ENCODE measurements at places on chromosomes 2 and 18. TPM values are rescaled to one million over a fixed set of nuclear protein-coding genes. Genes with fewer than 3 reads are reported as not detected.
A peak's percentile ranks its signal among the peaks of the same experiment; 100 is the strongest.

YPEL5 gene
- total RNA-seq, result 129 TPM

DNA sequence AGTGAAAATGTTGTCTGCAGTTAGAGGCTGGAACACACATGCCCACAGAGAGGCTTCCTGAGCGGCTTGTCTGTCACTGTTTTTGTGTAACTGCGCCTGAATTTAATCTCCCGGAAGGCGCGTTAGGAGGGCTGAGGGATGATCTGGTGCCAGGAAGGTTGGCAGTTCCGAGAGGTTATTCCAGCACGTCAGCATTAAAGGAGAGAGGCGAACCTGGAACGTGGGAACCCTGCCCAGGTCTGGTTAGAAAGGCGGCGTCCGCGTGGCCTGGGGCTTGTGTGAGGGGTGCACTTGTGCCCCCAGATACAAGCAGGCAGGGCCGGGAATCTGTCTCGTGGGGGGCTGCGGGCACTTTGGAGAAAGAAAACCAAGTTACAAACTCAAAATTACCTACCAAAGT is 75.3 kb downstream of the NFATC1 start:
- DNase-seq, result no peak

CNTNAP5 gene
- total RNA-seq, result not detected

- no peak for DNase-seq
Measured at GRCh38 chr2:43233218-43234212, 7.1 kb upstream of the ZFP36L2 start.

- peak; percentile 93 for DNase-seq
Measured at GRCh38 chr2:234881413-234882241, 70.2 kb upstream of the SH3BP4 start.

NBEAL1 gene
- 88.8 TPM for total RNA-seq

SLC11A1 gene
- 5.8 TPM for total RNA-seq

DNA sequence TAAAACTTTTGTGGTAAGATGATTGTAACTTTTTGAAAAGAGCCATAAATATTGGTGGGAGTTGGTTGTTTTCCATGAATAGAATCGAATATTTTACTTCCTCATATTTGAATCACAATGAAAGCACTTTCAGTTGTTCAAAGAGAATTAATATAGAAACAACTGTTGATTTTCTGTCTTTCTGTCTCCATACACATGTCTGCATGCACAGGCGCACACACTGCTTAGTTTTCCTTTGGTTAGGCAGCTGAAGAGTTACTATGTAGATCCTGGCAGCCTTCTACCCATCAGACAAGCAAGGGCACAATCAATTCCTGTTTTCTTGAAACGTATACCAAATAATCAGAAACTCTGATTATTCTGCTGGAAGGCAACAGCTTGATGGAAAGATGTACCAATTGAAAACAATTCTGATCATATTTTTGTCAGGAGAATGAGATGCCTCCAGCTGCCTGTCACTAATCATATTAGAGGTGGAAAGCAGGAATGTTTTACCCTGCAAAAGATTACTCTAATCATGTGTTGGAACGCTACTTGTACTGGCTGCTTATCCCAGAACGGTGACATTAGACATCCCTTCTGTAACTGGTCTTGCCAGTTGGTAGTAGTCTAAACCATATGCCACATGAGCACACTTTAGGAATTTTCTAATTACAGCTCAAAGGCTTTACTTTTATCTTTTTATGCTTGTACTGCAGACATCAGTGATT is 24.0 kb downstream of the SPATS2L start:
- DNase-seq, result no peak

GRCh38 chr2:110997331-110998045 is 123.2 kb upstream of the BCL2L11 start:
- peak; percentile 81 for DNase-seq

DNA sequence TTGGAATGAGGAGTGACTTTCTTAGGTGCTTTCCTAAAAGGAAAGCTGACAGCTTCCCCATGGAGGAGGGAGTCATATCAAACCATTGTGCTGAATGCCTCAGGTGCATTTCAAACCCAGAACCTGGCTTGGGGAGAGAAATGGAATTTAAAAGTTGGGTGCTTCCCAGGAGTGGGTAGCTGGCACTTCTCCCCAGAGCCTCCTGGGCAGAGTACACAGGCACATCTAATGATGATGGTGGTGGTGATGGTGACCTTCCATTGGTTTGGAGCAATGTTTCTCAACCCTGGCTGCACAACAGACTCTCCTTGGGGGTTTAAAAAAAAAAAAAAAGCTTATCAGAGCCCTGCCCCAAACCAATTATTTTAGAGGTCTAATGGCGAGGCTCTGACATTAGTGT is 8.3 kb downstream of the FOSL2 start:
- no peak for DNase-seq

DNA sequence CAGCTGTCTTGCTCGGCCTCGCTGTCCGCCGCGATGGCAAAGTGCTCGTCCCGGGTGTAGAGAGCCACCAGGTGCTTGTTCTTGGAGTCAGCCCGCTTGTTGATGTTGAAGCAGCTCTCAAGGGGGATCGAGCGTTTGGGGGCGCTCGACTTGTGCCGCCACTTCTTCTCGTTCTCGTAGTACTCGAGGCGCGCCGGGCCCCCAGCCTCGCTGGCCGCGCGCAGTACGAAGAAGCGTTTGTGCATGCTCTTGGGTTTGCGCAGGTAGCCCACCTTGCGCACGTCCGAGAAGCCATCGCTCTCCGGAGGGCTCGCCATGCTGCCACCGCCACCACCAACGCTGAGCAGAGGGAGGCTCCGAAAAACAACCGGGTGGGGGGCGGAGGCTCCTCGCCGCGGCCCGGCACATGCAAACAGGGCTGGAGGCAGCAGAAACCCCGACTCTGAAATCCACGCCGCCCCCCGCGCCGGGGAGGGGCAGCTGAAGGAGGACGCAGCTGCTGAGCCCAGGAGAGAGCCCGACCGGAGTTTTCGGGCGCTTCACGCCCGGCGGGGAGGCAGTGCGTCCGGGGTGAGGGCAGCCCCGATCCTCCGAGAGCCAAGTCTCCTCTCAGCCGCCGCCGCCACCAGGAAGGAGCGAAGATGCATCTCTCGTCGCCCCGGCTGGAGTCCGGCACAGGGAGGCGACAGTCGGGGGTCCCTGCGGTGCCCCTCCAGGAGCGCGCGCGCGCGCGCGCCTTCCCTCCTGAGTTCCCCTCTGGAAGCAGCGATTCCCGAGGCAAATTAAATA is 1.0 kb downstream of the IRS1 start:
- DNase-seq, result peak; percentile 57

GRCh38 chr2:20138696-20139095 is 86.2 kb downstream of the SDC1 start:
- no peak for DNase-seq

GRCh38 chr2:112006076-112006410 is 49.0 kb upstream of the TMEM87B start:
- DNase-seq, result no peak

AMER3 gene
- 0.08 TPM for total RNA-seq

DNA sequence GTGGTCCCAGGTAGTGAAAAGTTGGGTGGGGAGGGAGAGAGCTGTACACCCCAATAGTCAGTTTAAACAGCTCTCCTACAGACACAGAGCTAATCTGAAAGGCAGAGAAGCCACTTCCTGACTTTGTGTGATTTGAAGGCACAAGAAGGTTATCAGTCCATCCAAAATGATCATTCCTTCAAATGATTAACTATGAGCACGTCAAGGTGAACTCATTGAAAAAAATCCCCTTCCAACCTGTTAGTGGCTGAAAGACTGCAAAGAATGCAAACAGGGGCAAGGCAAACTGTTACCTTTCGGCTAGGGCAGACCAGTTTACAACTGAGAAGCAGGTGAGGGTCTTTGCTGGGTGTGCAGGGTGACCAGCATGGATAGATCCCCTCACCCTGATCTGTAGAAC is 22.8 kb upstream of the APCDD1 start:
- DNase-seq, result no peak

DNA sequence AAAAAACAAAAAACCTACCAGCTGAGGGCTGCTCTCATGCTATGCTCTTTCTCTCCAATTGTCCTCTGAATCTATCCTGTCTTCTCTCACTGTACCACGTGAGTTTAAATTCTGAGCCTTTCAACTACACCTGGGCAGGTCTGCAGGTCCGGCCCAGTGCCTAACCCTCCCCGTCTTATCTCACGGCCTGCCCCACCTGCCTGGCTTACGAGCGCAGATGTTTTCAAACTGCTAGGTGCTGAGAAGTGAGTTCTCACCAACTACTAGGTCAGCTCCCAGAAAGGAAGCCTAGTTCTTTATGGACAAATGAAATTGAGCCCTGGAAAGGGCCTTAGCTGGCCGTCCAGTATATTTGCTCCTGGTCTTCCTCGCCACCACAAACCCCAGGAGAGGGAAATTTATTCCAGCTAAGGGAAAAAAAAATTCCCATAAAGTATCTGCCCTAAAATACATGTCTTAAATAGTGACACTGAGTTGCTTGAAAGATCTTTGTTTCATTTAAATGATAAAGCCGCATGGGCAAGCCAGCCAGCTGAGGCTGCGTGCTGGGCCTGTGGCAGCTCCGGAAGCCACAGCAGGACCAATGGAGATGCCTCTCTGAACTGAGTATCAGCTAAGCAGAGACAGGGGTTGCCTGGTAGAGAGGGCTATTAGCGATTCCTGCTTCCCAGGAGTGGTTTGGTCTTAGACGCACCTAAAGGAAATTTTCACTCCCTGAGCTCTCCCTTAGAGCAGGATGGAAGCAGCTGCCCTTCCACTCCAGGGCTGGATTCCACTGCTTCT is 92.5 kb upstream of the NCK2 start:
- no peak for DNase-seq

PRR30 gene
- total RNA-seq, result 0.67 TPM

- no peak for DNase-seq
Measured at GRCh38 chr18:7020995-7021777, 96.4 kb downstream of the LAMA1 start.

DNA sequence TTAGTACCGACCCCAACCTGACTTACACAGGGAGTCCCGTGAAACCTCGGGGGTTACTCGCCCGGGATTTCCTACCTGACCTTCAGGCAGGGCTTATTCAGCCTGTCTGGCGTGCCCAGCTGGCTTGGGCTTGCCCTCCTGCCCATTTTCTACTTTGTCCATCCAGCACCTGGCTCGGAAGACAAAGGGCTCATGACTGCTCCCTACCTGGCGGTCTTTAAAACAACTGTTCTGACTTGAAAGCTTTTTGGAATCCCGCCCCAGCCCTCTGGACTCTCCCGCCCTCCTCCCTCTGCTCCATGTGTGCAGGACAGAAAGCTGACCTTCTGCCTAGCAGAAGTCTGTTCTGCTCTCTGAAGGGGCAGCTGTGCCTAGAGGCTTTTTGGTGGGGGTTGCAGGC is 43.1 kb downstream of the ACKR3 start:
- peak; percentile 12 for DNase-seq

- no peak for DNase-seq
Measured at GRCh38 chr2:134155134-134155533, 98.7 kb upstream of the MGAT5 start.

SLC35G4 gene
- not detected for total RNA-seq

DNA sequence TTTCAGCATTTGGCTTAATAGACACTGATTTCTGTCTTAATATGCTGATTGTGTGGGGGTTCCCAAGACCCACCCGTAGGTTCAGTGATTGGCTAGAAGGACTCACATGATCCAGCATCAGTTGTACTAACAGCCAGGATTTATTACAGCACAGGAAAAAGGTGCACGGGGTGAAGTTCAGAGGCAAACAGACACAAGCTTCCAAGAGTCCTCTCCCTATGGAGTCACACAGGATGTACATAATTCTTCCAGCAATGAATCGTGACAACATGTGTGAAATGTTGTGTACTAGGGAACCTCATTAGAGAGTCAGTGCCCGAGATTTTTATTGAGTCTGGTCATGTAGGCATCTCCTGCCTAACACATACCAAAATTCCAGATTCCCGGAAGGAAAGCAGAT is 52.8 kb downstream of the GALNT1 start:
- no peak for DNase-seq

DNA sequence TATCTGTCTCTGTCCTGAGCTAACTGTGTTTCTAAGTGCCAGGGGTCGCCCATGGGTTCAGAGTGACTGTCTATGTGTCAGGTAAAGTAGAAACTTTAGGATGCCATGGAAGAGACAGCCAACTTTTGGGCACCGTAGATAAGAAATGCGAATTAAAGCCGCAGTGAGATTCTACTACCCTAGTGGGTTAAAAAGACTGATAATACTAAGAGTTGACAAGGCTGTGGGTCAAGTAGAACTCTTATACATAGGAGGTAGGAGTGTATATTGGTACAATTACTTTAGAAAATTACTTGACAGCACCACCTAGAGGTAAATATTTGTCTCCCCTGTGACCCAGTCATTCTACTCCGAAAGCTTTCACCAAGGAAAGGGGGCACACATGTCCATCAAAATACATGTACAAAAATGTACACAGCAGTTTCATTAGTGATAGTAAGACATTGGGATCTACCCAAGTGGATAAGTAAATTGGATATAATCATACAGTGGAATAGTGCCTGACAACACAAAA is 371.3 kb downstream of the SLC4A3 start:
- no peak for DNase-seq

CYP26B1 gene
- total RNA-seq, result 11.8 TPM

GRCh38 chr2:71777946-71778345 is 324.6 kb downstream of the DYSF start:
- DNase-seq, result no peak

CYP20A1 gene
- total RNA-seq, result 48.9 TPM

DNA sequence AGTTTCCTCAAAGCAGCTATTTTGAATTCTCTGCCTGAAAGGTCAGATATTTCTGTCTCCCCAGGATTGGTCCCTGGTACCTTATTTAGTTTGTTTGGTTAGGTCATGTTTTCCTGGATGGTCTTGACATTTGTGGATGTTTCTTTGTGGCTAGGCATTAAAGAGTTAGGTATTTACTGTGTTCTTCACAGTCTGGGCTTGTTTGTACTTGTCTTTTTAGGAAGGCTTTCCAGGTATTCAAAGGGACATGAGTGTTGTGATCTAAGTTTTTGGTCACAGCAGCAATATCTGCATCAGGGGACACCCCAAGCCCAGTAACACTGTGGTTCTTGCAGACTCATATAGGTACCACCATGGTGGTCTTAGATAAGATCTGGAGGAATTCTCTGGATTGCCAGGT is 11.8 kb downstream of the MYO3B start:
- DNase-seq, result no peak

DUSP19 gene
- total RNA-seq, result 3.2 TPM

All from thyroid gland (tissue), 4 donors.